Stimulated activated CD8-positive, alpha-beta memory T cell treated with anti-CD3 and anti-CD28 coated beads, Interleukin-15, amount 100 ng/mL, for 4 hours (primary cell): ENCODE measurements at places on chromosomes 7 and 10.

GRCh38 chr10:100346351-100346764 is 675 bp upstream of the SCD start:
- peak; percentile 36 for DNase-seq

- no peak for DNase-seq
Observed at GRCh38 chr7:126699707-126700106, 553.0 kb downstream of the GRM8 start.

- no peak for DNase-seq
Observed at GRCh38 chr10:111161109-111161874, 84.5 kb downstream of the ADRA2A start.

DNA sequence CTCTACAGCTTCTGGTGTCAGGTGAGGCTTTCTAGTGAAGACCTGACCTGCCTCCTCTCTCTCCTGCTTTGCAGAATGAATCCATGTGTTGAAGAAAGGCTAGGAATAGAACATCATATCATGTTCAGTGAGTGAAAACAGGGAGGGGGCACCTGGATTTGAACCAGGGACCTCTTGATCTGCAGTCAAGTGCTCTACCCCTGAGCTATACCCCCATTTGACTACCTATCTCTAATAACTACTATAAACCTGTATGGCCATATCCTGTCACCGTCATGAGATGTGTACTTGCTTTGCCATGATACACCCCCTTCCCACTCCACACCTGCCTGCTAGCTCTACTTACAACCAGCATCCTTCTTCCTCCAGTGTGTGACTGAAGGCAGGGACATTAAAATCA is 91.3 kb upstream of the ZNF746 start:
- no peak for DNase-seq

DNA sequence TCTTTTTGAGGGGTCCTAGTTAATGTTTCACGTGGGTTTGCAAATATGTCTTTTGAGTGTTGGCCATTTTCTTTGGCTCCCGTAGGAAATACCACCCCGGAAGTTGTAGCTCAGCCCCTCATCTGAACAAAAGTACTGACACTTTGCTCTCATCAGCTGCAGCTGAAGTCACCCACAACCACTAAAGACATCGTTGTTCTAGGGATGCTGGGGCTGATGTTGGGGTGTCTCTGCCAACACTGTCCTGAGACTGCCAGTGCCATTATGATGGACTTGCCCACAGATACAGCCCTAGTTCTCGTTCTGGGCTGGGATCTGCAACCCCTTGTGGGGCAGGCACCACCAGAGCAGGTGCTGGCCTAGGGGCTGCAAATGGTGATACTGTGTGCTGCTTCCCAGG is 82.6 kb upstream of the ARHGAP21 start:
- no peak for DNase-seq

DNA sequence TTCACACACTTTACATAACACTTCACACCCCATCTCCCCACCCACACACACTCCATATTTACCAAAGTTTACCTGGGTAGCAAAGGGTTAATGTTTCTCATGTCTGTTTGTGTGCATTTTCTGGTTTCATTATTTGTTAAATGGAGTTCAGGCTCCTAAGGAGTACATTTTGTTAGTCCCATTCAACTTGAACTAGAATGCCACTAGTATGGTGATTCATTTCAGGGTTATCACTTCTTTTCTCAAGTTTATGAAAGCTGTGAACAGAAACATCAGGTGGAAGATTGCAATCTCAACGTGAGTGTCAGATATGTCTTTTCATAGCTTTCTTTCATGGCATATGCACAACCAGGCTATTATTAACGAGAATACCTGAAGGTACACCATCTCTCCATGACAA is 1027.5 kb downstream of the GATA3 start:
- no peak for DNase-seq

- no peak for DNase-seq
Observed at GRCh38 chr10:102752934-102753664, 9.4 kb downstream of the WBP1L start.

DNA sequence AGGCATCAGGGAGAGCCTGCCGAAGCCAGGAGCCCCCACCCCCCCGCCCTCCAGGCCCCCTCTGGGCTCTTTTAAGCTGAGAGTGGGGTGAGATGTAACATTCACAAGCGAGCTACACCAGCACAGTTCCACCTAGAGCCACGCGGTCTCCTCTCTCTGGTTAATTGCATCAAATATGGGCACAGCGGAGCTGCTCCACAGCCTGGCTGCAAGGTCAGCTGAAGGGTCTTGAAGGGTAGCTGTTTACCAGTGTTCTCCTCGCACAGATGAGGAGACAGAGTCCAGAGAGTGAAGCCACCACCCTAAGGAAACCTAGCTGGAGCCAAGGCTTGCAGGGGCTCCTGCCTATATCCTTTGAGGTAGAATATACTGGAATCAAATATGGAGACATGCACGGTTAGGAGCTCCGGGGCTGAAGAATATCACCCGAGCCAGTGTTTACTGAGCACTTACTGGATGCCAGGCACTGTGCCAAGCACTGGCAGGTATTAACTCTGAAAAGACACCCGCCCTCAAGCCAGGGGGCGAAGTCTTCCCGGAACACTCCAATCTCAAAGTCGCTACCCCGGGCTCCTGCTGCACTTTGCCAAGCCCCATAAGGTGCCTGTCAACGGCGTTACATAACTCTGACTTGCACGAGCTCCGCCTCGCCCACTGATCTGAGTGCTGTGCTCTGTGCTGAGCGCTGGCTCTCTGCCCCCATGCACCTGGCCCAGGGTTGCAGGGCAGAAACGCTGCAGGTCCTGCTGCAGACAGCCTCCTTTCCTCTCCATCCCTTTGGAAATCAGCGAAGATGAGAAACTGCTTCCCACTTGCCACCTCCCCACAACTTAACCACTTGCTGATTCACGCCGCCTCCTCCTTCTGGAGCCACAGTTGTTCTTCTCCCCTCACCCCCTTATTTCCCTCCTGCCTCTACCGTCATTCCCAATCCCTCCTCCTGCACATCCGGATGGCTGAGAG is 5.4 kb downstream of the CHST15 start:
- no peak for DNase-seq

- DNase-seq, result no peak
Observed at GRCh38 chr10:1253523-1254353, 197.6 kb downstream of the WDR37 start.

- DNase-seq, result no peak
Observed at GRCh38 chr7:157080111-157080730, 58.5 kb upstream of the UBE3C start.

- no peak for DNase-seq
Observed at GRCh38 chr7:78080811-78081210, 282.2 kb downstream of the PHTF2 start.

DNA sequence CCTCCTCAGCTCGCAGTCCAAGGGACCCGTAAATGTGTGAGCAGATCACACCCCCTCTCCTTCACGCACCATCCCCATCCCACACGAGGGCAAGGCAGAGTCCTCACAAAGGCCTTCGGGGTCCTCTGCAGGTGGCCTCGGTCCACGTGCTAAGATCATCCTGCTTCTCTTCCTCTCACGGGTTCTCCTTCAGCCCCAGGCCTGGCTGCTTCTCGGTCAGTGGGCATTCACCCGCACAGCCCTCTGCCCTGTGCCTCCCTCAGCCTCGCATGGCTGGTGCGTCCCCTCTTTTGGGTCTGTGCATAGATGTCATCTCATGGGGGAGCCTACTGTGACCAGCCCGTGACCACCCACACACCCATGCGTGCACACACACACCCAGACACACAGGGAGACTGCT is 17.3 kb upstream of the FOXL3 start:
- DNase-seq, result no peak

DNA sequence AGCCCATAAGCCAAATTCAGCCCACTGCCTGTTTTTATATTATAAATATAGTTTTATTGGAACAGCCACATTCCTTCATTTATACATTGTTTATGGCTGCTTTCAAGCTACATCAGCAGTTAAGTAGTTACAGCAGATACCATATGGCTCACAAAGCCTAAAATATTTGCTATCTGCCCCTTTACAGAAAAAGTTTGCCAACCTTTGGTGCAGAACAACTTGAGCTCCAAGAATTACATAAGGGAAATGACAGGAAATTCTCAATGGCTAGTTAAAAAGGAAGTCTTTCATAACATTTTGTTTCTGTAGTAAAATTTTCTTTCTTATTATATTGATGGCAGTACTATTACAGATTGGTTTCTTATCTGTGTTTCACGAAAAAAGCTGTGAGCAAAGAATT is 59.3 kb downstream of the COL28A1 start:
- DNase-seq, result no peak

DNA sequence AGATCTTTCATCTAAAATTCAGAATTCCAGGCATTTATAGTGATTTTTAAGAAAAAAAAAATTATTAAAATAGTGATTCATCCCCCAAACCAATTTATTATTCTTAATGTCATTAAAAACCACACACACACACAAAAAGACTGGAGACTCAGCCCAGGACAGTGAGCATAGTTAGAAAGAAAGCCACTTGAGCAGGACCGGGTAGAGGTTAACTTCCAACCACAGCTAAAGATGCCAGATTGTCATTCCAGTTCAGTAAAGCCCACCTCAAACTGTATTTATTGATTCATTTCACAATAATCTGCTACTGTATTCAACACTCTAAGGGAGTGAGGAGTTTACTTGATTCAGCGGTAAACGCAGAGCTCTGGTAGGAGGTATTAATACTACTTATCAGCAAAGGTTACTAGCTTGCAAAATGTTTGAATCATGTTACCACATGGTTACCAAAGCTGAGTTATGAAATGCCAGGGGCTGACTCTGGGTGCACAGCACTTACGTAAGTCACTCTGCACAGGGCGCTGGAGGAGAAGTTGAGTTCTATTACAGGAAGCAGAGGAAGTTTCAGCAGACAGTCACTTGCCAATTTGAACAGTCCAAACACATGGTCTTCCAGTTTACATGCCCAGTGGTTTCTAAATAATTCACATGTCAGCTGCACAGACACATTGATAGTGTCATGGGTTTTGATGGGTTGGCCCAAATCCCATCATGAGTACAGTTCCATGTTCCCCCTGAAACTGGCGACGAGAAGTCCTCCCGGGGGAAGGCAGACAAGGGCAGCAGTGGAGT is 64.6 kb downstream of the KLF6 start:
- no peak for DNase-seq

DNA sequence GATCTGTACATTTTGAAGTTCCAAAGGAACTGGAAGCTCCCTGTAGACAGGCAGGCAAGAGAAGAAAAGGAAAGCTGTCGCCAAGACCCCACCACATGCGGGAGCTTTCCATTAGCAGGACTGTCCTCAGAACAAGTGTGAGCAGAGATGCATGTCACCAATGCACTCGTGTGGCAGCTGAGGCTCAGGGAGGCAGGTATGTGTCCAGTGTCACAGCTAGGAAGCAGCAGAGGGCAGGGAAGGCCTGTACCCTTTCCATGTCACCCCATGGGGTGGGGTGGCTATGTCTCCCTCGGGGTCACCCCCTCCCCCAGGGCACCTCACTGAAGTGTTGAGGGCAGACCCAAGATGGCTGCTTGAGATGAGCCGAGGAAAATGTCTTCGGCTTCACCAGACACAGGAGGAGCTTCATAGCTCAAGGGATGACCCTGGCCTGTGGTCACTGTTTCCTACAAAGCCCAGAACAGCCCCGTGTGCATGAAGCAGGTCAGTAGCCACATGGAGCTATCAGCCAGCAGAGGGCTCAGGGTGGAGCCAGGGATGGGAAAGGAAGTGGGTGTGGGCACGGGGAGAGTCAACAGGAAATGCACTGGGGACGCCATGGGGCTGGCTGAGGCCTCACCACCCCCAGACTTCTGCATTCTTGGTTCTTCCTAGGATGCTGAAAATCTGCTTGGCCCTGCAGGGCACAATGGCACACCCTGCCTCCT is 96.6 kb downstream of the FAM53B start:
- DNase-seq, result peak; percentile 29

DNA sequence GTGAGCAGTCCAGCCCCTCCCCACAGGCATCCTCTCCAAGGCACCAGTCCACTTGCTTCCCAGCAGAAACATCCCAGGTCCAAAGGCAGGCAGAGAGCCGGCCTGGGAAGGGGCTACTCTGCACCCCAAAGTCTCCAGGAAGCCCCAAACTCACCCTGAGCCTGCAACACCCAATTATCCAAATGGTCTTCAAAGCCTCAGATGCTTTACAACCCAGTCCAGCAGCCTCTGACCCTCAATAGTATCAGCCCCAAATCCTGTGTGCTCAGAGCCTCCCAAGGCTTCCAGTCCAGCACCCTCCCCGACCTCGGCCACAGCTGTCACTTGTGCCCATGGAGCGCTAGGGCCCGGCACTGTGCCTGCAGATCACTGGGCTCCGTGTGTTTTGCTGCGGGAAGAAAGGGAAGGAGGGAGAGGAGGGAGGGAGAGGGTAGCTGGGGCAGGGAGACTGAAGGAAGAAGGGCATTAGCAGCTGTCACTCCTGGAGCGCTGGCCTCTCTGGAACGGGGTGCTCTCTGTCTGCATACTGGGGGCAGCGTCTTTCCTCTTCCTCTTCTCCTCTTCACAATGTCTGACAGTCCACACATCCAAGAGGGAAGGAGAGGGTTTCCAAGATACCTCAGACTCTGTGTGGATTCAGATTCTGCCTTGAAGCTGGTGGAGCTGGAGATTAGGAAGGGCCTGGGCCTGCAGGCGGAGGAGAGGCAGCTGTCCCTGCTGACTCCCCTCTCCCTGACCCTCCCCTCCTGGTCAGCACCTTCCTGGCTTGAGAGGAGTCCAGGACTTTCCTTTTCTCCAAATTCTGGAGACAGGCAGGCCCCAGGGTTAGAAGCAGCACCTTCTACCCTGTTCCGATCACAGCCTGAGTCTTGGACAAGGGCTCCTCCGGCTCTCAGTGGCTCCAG is 13.2 kb downstream of the CALML5 start:
- no peak for DNase-seq

GRCh38 chr7:106865130-106866041 is at the start of gene PIK3CG:
Gene PIK3CG, plus strand, starts transcription at chr7:106865282. Its CDS starts 2,280 bp downstream, at chr7:106867562.
- no peak for DNase-seq

DNA sequence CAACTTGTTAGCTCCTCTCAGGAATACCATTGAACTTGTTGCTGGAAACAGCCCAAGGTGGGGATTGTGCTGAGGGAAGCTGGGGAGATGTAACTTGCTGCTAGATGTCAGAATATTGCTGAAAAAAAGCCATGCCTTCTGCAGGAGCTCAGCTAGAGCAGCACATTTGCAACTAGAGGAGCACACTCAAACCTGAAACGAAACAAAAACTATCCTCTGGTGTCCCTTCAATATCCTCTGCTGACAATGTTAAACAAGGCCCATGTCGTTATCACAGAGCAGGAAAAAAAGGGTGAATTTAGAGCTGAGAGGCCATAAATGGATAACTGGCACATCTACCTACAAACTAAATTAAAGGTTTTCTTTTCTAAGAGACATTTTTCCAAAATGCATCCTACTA is 53.7 kb upstream of the MACC1 start:
- DNase-seq, result no peak

GRCh38 chr7:79770063-79770462 is 316.6 kb upstream of the MAGI2 start:
- no peak for DNase-seq

GRCh38 chr7:44062180-44062902 is 3.0 kb downstream of the PGAM2 start:
- no peak for DNase-seq

- DNase-seq, result no peak
Observed at GRCh38 chr7:144113651-144114050, 4.3 kb downstream of the OR2A2 start.

GRCh38 chr7:88669913-88670312 is 89.6 kb upstream of the ZNF804B start:
- no peak for DNase-seq

- no peak for DNase-seq
Observed at GRCh38 chr7:100154651-100155491, 3.7 kb downstream of the TRAPPC14 start.

- DNase-seq, result no peak
Observed at GRCh38 chr7:155864991-155865690, 52.9 kb upstream of the SHH start.
